CD8-positive, alpha-beta memory T cell (primary cell): ENCODE measurements at places on chromosomes 7 and 10. TPM values are rescaled to one million over a fixed set of nuclear protein-coding genes. Genes with fewer than 3 reads are reported as not detected.

The CALML5 gene
- not detected for total RNA-seq

The CALML3 gene
- total RNA-seq = not detected

The TEX36 gene
- not detected for total RNA-seq

The PTN gene
- total RNA-seq = not detected

The ATOH7 gene
- total RNA-seq = not detected

The SAMD8 gene
- total RNA-seq = 16.4 TPM

The LARP4B gene
- 128 TPM for total RNA-seq

The NSUN6 gene
- total RNA-seq = 16.4 TPM

The PNLIPRP2 gene
- total RNA-seq = not detected

The DPYSL4 gene
- total RNA-seq = 3.2 TPM

The SORCS1 gene
- total RNA-seq = not detected

The ECD gene
- 35.8 TPM for total RNA-seq

The SLC16A12 gene
- not detected for total RNA-seq

The CRYGN gene
- not detected for total RNA-seq

The TAS2R3 gene
- total RNA-seq = 0.98 TPM
